ENCODE measurements at places on chromosomes 6 and 20. TPM values are rescaled to one million over a fixed set of nuclear protein-coding genes. Genes with fewer than 3 reads are reported as not detected.

Gene DOK5
- 20.7 TPM for total RNA-seq

Gene KHDRBS2
- total RNA-seq, result not detected

Gene MC3R
- total RNA-seq, result not detected

Gene CDH26
- total RNA-seq, result 0.14 TPM

Gene BYSL
- total RNA-seq, result 13.6 TPM

Gene RSPH3
- total RNA-seq, result 4.8 TPM

Gene CLPSL1
- total RNA-seq, result not detected

Gene POM121L2
- total RNA-seq, result not detected

Gene SLCO4A1
- 0.09 TPM for total RNA-seq

Gene BCAS4
- 11.7 TPM for total RNA-seq

Gene CYP39A1
- 22.6 TPM for total RNA-seq

Gene NINL
- total RNA-seq, result 10.3 TPM

Gene MAP1LC3A
- 21.1 TPM for total RNA-seq

Gene FUT9
- not detected for total RNA-seq

Gene ADGRF4
- total RNA-seq, result 0.74 TPM

Gene RIMS1
- 0.28 TPM for total RNA-seq

Gene TLDC2
- 0.14 TPM for total RNA-seq

Gene LAMA5
- total RNA-seq, result 18.0 TPM

Gene KCNB1
- total RNA-seq, result under 0.01 TPM

Gene SLC22A2
- total RNA-seq, result not detected

Gene BACH2
- total RNA-seq, result 0.09 TPM

Gene COL9A3
- 0.57 TPM for total RNA-seq

Gene MMUT
- 16.1 TPM for total RNA-seq

Gene SIRPD
- not detected for total RNA-seq

Gene KCNG1
- total RNA-seq, result 16.7 TPM

Gene NT5E
- 363 TPM for total RNA-seq

Gene TGM3
- total RNA-seq, result not detected

Gene LGSN
- under 0.01 TPM for total RNA-seq

Gene DYNLT2
- total RNA-seq, result 0.65 TPM

All from smooth muscle cell of bladder (primary cell).